ENCODE measurements at places on chromosomes 12 and 14. TPM values are rescaled to one million over a fixed set of nuclear protein-coding genes. Genes with fewer than 3 reads are reported as not detected.

The RNASE3 gene
- not detected for total RNA-seq

The CPNE6 gene
- total RNA-seq, result not detected

The GCH1 gene
- 53.9 TPM for total RNA-seq

The PTGDR gene
- total RNA-seq, result 0.12 TPM

The RNU4-1 gene
- total RNA-seq, result 1,793 TPM

The ANKRD33 gene
- not detected for total RNA-seq

The RNF212B gene
- total RNA-seq, result not detected
